NCI-H526 treated with DMSO at 0.1 percent for 48 hours (cell line): ENCODE measurements at places on chromosomes 11 and 22.
A peak's percentile ranks its signal among the peaks of the same experiment; 100 is the strongest.

GRCh38 chr11:20559523-20560300, 39.7 kb upstream of the SLC6A5 start:
- no peak for DNase-seq

DNA sequence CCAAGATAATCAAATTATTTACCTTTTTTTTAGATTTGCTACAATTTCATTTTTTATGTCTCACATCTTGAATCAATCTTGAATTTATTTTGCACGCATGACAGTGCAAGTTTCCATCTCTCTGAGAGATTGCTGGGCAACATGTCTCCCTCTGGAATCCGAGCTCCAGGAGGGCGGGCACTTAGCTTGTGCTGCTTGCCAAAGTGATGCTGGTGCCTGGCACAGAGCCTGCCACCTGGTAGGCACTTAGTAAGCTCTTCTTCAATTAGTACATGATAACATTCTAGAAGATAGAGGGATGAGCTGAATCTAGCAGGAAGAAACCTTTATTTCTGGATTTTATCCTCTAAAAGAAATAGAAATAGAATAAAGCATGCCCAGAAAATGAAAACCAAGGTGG, 27.5 kb upstream of the OR9I1 start:
- no peak for DNase-seq

GRCh38 chr11:106133529-106133928, 56.1 kb downstream of the AASDHPPT start:
- no peak for DNase-seq

DNA sequence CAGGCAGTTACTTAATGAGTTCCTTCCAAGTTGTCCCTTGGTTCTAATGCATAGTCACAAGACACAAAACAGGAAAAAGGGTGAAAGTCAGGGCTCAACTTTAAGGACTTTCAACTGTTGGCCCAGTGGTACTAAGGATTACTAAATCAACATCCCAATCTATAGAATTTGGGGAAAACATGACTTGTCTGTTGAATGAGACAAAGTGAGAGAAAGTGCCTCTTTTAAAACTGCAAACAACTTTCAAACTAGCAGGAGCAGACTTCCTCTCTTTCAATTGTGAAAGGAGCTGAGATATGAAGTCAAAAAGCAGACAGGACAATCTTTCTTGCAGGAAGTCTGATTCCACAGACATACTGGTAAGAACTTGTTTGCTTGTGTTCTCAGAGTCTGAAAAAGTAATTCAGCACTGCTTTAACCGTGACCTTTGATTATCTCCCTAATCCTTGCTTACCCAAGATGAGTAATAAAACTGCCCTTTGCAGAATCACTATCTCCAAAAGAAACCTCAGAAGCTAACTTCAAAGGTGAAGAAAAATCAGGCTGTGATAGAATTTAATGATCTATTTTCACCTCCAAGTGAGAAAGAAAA, 960.7 kb upstream of the RAG2 start:
- DNase-seq, result no peak

DNA sequence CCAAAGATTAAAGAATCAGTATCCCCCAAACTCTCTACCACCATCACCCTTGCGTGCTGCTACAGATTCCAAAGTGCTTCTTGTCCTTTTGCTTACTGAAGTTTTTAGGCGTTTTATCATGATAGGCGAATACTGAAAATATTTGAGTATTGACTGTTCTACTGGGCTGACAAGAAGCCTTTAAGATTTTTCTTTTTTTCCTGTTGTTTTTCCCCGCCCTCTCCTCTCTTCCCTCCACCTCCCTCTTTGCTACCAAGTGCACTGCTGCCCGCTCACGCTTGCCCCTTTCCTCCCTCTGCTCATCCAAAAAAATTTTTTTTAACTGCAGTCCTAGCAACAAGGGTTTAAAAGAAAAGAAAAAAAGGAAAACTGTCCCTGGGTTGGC, 679 bp downstream of the SPCS2 start:
- no peak for DNase-seq

DNA sequence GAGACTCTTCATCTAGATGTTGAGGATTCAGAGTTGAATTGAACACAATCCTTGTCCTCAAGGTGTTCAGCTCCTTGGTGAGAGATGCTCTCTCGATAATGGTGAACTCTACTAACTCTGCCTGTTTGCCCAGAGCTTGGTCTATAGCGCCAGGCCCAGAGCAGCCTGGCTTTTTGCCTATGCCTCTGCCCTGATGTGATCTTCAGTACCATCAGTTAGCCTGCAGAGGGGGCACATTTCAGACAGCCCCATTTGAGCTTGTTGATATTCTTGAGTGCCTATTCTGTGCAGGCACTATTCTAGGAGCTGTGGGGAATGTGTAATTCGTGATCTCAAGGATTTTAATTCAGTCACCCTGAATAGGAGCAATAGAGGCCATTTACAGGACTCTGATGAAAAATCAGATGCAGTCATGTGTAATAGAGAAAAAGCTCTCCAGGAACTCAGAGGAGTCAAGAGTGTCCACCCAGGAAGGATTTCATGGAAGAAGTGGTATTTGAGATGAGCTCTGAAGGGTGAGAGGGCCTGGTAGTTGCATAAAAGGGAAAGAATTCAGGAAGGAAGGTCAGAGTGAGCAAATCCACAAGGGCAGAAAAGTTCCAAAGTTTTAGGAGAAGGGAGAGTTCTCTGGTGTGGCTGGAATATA, 19.3 kb downstream of the GTPBP1 start:
- no peak for DNase-seq

- DNase-seq, result no peak
Measured at GRCh38 chr22:50313600-50313999, 6.2 kb upstream of the PLXNB2 start.

DNA sequence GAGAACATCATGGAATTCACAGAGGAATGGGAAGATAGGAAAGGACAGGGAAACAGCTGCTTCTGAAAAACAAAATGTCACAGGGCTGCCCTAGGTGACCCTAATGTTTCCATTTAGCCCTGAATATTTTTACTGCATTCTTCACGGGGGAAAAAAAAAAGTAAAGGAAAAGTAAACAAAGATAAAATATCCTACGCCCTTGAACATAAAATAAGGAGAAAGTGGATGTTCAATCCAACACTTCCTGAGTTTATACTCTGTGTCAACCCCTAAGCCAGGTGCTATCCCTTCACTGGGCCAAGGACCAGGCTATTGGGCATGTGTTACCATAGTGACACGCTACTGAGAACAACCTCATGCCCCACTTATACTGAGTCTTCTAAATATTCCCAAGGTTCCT, 84.7 kb downstream of the FAM76B start:
- no peak for DNase-seq

- DNase-seq, result peak; percentile 25
Measured at GRCh38 chr22:35835998-35836691, 118.5 kb downstream of the APOL5 start.

GRCh38 chr22:19851291-19852176, 3.1 kb downstream of the GNB1L start:
- no peak for DNase-seq

DNA sequence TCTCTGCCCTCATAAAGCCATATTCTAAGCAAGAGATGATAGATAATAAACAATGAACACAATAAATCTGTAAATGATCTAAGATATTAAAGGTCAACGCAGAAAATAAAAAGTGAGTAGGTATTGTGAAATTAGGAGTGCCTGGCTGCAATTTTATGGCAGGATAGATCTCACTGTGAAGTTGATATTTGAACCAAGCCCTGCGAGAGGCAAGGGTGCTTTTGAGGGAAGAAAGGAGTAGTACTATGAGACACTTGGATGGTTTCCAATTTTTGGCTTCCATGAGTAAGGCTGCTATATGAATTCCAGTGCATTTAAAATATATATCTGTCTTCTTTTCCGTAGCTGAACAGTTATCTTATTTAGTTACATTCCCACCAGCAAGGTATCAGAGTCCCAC, 720.0 kb upstream of the CNTN5 start:
- no peak for DNase-seq

DNA sequence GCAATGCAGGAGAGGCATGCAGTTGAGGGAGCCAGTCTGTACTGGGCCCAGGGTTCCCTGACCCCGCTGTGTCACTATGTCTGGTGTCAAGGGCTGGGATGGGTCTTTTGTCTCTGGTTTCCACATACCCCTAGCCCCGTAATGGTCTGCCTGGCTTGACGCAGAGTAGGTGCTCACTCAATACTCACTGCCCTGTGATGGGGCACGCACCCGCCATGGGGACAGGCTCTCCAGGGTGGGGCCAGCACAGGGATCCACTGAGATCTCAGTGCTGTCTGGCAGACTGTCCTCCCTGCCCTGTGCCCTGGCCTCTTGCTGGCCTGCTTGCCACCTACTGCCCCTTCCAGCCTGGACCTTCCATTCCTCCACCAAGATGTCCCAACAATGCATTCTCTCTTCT, 101.7 kb upstream of the CD82 start:
- no peak for DNase-seq

DNA sequence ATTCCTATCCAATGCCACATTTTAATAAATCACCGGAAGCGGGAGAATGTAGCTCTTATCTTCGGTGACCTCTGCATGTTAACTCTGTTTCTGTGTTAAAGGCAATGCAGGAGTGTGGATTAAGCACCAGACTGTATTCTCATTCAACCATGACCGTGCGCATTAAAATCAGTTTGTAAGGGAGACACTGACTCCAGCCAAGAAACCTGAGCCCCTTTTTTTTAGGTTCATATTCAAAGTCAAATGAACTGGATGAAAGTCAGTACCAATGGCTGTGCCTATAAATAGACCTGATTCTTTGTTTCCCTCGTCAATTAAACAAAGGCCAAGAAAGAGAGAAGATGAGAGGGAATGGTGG, 32.2 kb downstream of the C11orf91 start:
- peak; percentile 97 for DNase-seq

DNA sequence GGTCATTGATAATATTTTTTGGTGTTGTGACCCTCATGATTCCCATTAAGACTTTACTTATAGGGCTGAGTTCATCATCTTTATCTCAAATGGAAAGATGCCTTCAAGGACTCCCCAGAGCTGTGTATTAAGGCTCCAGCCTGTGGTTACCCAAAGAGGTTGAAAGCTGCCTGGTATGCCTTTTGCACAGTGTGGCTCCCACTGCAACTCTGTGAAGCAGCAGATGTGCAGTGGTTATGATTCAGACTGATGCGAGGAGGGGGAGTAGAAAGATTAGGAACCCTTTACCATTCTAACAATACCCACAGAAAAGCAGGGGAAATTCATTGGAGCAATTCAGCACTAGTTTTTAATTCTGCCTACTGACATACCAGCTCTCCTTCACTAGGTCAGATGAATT, 560.0 kb downstream of the INSC start:
- no peak for DNase-seq

GRCh38 chr11:93585758-93586157, 42.6 kb upstream of the SMCO4 start:
- DNase-seq, result no peak
